Memory B cell (primary cell): ENCODE measurements at places on chromosomes 11 and 22.

DNA sequence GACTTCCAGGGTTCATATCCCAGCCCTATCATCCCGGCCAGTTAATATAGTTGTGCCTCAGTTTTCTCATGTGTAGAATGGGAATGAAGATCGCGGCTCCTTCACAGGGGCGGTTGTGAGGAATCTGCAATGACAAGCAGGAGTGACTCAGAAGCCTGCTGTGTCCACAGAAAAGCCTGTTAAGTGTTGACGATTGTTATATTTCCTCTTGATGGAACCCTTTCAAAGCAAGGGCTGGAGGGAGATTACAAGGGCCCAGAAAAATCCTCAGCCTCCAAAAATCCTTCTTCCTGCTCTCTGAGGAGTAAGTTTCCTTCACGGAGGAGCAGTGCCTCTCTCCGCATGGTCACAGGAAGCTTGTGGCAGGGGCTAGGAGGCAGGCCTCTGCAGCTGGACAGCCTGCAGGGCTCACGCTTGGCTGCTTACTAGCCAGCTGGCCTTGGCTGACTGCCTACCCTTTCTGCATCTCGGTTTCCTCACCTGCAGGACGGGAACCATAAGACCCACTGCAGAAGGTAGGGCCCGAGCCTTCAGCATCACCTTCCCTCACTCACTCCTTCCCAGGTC is 63.4 kb downstream of the CACNG2 start:
- no peak overlapping the region for H3K27ac ChIP-seq
- peaks cover 3% of the 10 kb centered on the region for H3K4me1 ChIP-seq
- no peak overlapping the region for H3K4me3 ChIP-seq
- peaks cover 42% of the 10 kb centered on the region for H3K27me3 ChIP-seq
- no peak for DNase-seq
- no peaks in the 10 kb centered on the region for H3K36me3 ChIP-seq

DNA sequence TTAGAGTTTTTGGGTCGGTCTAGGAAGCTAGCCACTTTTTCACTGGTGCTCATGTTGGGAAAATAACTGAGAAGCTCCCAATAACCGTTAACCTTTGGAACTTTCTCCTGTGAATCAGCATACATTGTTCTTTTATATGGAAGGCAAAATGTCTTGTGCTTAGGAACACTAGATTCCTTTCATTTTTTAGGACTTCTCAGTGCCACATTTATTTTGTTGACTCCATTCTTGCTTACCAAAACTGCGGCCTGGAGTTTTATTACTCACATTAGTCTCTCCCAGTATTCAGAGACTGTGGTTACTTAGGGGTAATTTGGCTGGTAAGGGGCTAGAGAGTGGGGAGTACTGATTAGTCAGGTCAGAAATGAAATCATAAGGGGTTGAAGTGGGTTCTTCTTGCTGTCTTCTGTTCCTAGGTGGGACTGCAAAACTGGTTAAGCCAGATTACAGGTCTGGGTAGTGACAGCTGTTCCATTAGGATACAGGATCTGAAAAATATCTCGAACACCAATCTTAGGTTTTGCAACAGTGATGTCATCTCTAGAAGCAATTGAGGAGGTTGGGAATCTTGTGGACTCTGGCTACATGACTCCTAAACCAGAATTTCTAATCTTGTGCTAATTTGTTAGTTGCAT is 631.4 kb upstream of the LUZP2 start:
- H3K27ac ChIP-seq, result no peak overlapping the region
- H3K36me3 ChIP-seq, result no peaks in the 10 kb centered on the region
- no peak overlapping the region for H3K4me3 ChIP-seq
- no peaks in the 10 kb centered on the region for H3K4me1 ChIP-seq
- H3K27me3 ChIP-seq, result no peaks in the 10 kb centered on the region
- no peak for DNase-seq

DNA sequence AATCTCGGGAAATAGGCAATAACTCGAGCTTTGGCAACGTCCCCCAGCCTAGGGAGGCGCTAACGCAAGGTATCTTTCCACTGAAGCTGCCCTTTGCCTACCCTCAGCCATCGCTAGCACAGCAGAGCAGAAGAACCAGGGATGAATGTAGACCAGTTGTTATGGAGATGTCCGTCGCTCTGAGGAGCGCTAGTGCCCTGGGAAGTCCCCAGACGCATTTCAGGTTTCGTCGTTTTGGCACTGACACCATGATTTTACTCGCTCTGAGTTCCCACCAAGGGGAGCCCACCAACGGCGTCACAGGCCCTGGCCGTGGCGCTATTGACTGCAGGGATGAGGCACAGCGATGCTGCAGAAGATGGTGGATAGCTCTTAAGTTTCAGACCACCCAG is 22.7 kb upstream of the BDNF start:
- H3K27me3 ChIP-seq, result peaks cover 33% of the 10 kb centered on the region
- no peak overlapping the region for H3K4me3 ChIP-seq
- no peaks in the 10 kb centered on the region for H3K36me3 ChIP-seq
- H3K4me1 ChIP-seq, result peaks cover 6% of the 10 kb centered on the region
- no peak for DNase-seq
- H3K27ac ChIP-seq, result no peak overlapping the region

DNA sequence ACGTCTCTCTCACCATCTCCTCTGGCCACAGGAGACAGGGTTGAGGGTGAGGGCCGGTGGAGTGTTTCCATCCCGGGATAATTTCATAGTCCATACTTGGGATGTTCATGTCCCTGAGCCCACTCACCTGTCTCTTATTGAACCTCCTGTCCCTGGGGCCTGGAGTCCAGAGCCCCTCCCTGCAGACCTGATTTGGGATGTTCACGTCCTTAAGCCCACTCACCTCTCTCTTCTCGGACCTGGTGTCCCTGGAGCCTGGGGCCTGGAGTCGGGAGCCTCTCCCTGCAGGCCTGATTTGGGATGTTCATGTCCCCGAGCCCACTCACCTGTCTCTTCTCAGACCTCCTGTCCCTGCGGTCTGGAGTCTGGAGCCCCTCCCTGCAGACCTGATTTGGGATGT is 868.2 kb downstream of the BRD1 start:
- H3K27ac ChIP-seq, result no peak overlapping the region
- no peak for DNase-seq

GRCh38 chr22:30398685-30399680 is 2.2 kb downstream of the SEC14L2 start:
- H3K4me1 ChIP-seq, result peaks cover 9% of the 10 kb centered on the region
- H3K4me3 ChIP-seq, result no peak overlapping the region
- H3K36me3 ChIP-seq, result no peaks in the 10 kb centered on the region
- peaks cover 8% of the 10 kb centered on the region for H3K27me3 ChIP-seq

DNA sequence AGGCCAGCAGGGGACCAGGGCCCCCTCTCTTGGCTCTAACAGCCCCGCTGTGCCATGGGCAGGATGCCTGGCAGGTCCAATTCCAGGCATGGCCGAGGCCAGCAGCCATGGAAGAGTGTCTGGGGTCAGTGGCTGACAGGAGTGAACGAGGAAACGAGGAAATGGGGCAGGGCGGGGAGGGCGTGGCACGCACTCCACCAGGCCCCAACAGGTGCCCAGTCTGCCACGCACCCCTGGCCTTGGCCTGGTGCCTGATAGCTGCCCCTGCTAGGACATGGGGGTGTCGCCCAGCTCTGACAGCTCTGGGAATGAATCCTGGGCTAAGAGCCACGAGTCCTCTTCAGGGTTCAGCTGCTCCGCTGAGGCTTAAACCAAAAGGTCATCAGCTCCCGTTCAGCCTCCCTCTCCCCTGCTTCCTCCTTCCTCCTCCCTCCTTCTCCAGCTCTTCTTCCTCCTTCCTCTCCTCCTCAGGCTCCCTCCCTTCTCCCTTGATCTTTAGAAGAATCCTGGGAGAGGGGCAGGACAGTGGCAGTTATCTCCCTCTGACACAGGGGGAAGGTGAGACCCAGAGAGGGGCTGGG is 11.5 kb upstream of the TBC1D22A start:
- no peak for DNase-seq
- peaks cover 2% of the 10 kb centered on the region for H3K27me3 ChIP-seq
- H3K4me3 ChIP-seq, result no peak overlapping the region
- H3K27ac ChIP-seq, result no peak overlapping the region
- H3K4me1 ChIP-seq, result peaks cover 15% of the 10 kb centered on the region
- H3K36me3 ChIP-seq, result no peaks in the 10 kb centered on the region

DNA sequence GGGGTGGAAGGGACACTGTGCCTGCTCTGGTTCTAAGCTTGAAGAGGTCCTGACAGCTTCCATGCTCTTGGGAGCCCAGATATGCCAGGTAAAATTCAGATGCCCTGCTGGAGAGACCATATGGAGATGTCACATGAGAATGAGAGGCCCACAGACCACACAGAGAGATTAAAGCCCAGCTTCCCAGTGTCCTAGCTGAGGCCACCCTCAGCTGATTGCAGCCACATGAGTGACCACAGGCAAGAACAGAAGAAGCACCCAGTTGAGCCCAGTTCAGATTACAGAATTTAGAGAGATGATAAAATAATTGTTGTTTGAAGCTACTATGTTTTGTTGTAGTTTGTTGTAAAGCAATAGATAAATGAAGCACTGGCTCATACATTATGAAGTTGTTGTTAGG is 14.4 kb upstream of the PVALB start:
- H3K27ac ChIP-seq, result no peak overlapping the region
- no peak for DNase-seq
- H3K4me3 ChIP-seq, result no peak overlapping the region
- peaks cover 9% of the 10 kb centered on the region for H3K36me3 ChIP-seq
- peaks cover 17% of the 10 kb centered on the region for H3K27me3 ChIP-seq

DNA sequence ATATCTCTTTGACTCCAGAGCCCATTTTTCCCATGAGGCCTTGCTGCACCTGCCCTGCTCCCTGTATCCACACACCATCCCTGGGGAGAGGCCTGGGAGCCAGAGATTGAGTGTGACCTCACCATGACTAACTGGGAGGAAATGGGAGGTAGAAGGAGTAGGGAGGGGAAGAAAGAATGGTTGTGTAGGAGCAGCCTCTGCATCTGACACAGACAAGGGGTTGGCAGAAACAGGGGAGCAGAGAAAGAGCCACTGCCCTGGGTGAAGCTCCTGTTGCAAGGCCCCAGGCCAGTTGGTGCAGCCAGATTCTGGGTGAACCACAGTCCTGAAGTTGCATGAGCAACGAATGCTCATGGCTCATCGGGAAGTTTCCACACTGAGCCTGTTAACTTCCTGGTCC is 32.4 kb downstream of the POU2F3 start:
- H3K4me3 ChIP-seq, result no peak overlapping the region
- H3K27ac ChIP-seq, result no peak overlapping the region
- H3K36me3 ChIP-seq, result peaks cover 3% of the 10 kb centered on the region
- H3K4me1 ChIP-seq, result peaks cover 2% of the 10 kb centered on the region
- no peak for DNase-seq
- peaks cover 26% of the 10 kb centered on the region for H3K27me3 ChIP-seq

- no peak overlapping the region for H3K27ac ChIP-seq
- peaks cover 8% of the 10 kb centered on the region for H3K27me3 ChIP-seq
- no peak overlapping the region for H3K4me3 ChIP-seq
- DNase-seq, result no peak
Observed at GRCh38 chr11:110762590-110762989, 50.4 kb upstream of the ARHGAP20 start.

GRCh38 chr22:50621356-50621880 is 6.5 kb downstream of the ARSA start:
- DNase-seq, result peak; percentile 41
- H3K36me3 ChIP-seq, result no peaks in the 10 kb centered on the region
- H3K27me3 ChIP-seq, result no peaks in the 10 kb centered on the region
- peak overlapping the region; percentile 92 for H3K4me3 ChIP-seq
- H3K27ac ChIP-seq, result peak overlapping the region; percentile 98

GRCh38 chr11:75851203-75851602 is 36.2 kb downstream of the UVRAG start:
- H3K4me1 ChIP-seq, result peaks cover 28% of the 10 kb centered on the region
- H3K27me3 ChIP-seq, result no peaks in the 10 kb centered on the region
- DNase-seq, result no peak
- H3K4me3 ChIP-seq, result no peak overlapping the region
- H3K27ac ChIP-seq, result peak overlapping the region; percentile 70

DNA sequence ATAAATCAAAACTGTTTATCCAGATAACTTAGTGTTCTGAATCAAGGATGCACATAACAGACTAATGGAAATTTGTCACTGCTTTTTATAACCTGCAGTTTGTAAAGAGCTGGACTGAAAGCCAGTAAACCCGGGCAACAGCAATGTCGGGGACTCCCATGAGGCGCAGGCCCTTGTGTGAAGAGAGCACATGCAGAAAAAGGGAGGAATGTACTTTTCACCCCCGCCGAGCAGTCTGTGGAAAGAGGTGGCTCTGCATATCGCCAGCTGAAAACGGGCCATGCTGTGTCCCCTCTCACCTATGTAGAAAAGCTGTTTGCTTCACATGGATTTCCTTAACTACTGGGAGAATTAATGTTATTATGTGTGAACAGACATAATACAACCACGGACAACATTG is 291.2 kb downstream of the CADM1 start:
- no peaks in the 10 kb centered on the region for H3K27me3 ChIP-seq
- no peaks in the 10 kb centered on the region for H3K36me3 ChIP-seq
- no peak overlapping the region for H3K27ac ChIP-seq
- no peak overlapping the region for H3K4me3 ChIP-seq
- DNase-seq, result no peak

DNA sequence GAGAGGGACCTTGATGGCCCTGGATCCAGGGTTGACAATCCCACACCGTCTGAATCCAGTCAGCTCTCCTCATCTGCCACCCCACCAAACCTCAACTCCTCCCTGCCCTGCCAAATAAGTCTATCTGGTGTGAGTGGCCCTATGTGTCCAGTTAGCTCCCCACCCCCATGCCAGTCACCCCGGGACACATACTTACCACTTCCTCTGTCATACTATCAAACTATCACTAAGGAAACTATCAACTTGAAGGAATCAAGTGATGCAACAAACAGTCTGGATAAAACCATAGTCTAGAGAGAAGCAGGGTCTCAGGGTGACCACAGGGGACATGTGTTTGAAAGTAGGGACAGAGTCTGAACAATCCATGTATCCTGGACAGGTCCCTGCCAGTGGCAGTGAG is 13.2 kb upstream of the CSF2RB start:
- peaks cover 7% of the 10 kb centered on the region for H3K4me1 ChIP-seq
- H3K36me3 ChIP-seq, result peaks cover 5% of the 10 kb centered on the region
